NCI-H524 (cell line): ENCODE measurements at places on chromosomes 12 and 14.

DNA sequence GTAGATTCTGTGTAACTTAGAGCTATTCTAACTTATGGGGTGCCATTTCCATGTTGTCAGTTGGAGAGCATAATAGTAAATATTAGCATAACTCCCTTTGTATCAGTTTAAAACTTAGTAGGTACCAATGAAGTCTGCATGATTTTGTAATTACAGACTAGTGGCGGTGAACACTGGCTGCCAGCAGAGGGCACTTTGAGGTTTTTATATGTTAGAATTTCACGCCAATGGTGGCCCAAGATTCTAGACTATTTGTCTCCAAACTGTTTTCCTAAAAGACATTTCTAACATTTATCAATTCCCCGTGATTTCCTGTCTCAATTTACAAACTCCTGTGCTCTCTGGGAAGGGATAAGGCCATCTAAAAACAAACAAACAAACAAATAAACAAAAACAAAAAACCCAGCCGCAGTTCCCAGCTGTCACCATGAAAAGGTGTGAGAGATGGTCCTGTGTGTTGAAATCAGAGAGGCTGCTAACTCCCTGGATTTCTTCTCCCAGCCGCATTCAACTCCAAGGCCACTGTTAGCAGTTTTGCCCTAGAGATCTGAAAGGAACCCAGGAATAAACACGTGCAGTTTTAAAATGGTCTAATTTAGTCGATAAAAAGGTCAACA, 57.6 kb downstream of the BRMS1L start:
- peak; percentile 66 for DNase-seq

DNA sequence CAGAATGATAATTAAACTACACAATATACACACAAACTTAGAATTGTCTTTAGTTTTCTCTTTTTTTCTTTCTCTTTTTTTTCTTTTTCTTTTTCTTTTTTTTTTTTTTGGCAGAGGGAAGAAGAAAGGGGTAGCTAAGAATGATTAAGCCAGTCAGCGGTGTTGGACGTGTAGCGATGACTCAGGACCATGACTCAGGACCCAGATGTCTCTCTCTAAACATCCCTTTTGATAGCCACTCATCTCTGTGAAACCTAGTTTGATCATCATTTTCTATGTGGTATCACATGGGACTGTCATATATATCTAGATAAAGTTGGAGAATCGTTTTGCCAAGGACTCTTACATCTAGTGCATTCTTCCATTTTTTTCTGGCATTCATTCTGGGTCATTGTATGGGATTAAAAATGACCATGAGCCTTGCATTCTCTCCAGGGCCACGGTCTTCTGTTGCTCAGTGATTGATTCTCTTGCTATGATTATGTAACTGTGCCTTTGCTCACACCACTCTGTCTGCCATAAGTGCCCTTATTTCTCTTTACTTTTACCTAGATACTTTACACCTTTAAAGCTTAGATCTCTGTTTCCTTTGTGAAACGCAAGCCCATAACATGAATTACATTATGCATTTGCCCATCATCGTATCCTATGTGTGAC, 26.6 kb upstream of the NRXN3 start:
- no peak for DNase-seq

GRCh38 chr12:109264095-109264942, 44.8 kb downstream of the FOXN4 start:
- peak; percentile 61 for DNase-seq

DNA sequence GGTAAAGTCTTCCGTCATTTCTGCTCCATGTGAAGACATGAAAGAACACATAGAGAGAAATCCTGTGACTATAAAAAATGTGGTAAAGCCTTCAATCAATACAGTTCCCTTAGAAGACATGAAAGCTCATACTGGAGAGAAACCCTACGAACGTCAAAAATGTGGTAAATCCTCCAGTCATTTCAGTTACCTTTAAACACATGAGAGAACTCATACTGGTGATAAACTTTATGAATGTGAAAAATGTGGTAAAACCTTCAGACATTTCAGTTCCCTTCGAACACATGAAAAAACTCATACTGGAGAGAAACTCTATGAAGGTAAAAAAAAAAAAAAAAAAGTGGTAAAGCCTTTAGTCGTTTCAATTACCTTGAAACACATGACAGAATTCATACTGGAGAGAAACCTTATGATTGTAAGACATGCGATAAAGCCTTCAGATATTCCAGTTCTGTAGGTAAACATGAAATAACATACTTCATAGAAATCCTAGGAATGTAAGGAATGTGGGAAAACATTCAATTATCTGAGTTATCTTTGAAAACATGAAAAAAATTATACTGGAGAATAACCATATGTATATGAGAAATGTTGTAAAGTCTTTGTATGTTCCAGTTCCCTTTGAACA, 60.4 kb downstream of the MAP4K5 start:
- no peak for DNase-seq

DNA sequence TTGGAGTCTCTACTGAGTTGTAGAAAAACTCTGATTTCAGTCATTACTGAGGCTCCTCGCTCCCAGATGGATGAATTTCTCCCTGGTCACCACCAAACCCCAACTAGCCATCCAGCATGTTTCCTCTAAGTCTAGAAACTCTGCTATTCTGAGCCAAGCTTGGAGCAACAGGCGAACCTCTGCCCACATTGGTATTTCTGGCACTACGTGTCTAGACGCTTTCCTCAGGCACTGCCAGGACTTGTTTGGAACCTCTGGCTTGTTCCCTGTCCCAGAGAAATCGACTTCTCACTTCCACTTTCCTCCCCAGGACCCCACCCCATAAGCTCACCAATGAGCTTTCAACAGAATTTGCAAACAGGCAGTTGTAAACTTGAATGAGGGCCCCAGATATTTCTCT, 27.6 kb downstream of the WSCD2 start:
- DNase-seq, result no peak

GRCh38 chr12:24966951-24967564, 18.2 kb upstream of the BCAT1 start:
- DNase-seq, result no peak

DNA sequence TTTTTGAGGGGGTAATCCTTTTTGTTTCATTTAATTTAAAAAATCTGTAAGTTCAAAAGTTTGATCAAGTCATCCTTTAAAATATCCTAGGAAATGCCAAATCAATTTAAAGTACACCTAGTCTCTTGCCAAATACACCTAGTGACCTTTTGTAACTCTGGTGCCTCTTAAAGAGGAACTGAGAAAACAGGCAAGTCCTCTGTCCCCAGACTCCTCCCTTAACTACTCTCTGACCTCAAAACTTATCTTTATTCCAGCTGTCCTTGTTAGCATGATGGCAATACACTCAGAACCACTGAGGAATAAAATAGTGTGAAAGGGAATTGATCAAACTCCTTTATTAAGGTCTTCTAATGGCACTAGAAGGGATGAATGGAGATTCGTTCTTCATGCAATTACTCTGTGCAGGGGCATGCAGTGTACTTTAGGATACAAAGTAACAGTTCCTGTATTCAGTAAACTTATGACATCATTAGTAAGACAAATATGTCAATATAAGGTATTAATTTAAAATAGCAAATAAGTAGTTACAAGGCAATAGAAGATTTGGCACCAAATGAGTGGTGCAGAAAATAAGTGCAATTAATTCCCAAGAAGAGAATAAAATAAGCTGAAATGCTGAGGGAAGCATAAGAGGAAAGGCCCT, 3.3 kb downstream of the FAR2 start:
- DNase-seq, result no peak

DNA sequence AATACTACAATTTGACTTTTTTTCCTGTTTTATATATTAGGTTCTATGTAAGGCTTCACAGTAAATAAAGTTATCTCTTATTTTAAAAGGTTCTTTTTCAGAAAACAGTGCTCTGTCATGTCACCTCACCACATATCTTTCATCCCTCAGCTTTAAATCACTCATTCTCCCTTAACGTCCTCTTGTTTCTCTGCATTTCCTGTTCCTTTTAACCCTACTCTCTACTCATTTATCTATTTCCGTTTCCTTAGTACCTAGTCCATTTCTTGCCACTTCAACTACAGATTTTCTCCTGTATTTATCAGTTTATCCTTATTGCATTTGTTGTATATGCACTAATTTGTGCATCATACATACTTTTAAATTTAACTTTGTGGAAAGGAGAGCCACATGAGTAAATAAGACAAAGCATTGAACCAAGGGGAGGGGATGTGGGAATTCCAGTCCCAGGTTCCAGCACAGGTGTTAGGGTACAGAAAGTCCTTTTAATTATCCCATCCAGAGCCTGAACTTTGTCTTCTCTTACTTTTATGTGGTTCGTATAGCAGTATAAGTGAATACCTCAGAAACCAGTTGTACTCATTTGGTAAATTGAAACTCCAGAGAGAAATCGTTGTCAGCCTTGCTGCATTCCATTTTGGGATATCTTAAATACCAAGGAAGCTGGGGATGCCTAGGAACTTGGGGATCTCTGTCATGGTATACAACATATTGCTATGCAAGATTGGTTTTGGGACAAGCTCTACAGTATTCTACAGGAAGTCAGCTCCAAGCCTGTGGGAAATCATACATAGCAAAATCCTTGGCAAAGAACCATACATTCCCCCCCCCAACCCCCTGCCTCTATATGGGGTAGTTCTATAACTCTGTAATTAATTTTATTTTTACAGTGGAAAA, 120.5 kb downstream of the DIP2B start:
- DNase-seq, result no peak

DNA sequence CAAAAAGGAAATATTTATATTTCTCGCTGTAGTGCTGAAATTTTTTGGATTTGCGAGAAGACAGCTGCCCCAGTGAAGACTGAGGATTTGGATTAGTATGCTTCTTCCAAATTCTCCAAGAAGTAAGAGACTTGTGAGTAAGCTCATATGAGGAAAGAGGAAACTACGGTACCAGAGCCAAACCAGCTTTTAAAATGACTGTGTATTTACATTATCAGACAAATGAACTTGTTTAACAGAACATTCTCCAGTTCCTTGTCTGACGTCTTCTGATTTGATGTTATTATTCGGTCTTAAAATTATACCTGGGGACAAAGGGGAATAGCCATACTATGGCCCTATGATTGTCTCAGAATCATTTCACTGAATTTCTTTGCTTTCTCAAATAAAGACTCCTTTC, 8.0 kb downstream of the CLEC12B start:
- DNase-seq, result no peak

- no peak for DNase-seq
These were observed 72.8 kb downstream of the SLCO1B3 start for GRCh38 chr12:20883288-20883687.

DNA sequence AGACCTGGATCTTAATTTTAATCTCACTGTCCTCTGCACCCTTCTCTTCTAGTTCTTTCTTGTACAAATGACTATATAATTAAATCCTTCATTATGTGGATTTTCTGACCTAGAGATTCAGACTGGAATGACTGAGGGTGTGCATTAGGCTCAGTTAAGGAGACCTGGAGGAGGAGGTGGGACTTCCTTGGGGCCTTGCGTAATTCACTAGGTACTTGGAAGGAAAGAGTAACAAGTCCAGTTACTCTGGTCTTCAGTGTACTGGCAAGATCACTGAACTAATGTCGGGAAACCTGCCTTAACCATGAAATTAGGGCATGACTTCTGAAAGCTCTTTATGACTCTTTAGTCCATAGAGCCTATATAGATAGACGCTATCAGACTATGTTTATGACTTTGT, 441.4 kb downstream of the EGLN3 start:
- no peak for DNase-seq

DNA sequence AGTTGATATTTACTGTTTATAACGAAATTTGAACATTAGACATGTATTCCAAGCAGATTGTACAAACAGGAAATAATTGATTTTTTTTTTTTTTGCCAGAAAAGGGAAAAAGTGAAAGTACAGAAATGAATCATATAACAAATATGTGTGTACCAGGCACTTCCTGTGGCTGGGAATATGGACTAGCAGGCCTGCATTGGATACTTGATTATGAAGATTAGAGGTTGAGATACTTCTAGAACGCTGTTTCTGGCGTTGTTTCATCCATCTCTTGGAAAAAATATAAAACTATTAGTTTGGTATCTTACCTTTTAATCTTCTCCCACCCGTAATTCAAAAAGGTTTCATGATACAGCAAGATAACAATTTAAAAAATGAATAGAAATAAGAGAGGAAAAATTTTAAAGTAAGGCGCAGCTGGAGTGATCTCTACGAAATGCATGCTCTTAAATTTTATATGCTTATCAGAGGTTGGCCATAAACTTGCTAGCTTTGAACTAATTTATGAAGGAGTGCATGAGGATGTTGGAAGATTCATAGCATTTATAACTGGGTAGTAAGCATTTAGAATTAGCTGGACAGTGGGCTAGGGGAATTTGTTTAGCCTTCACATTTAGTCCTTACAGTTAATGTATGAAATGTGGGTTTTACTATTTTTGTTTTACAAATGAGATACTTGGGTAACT, 90.8 kb downstream of the AEBP2 start:
- DNase-seq, result no peak

GRCh38 chr14:92886337-92886736, 36.6 kb upstream of the CHGA start:
- DNase-seq, result peak; percentile 91

GRCh38 chr14:61466249-61466904, 145.0 kb downstream of the PRKCH start:
- DNase-seq, result no peak

GRCh38 chr14:36820111-36820709, 158.6 kb downstream of the PAX9 start:
- peak; percentile 33 for DNase-seq

DNA sequence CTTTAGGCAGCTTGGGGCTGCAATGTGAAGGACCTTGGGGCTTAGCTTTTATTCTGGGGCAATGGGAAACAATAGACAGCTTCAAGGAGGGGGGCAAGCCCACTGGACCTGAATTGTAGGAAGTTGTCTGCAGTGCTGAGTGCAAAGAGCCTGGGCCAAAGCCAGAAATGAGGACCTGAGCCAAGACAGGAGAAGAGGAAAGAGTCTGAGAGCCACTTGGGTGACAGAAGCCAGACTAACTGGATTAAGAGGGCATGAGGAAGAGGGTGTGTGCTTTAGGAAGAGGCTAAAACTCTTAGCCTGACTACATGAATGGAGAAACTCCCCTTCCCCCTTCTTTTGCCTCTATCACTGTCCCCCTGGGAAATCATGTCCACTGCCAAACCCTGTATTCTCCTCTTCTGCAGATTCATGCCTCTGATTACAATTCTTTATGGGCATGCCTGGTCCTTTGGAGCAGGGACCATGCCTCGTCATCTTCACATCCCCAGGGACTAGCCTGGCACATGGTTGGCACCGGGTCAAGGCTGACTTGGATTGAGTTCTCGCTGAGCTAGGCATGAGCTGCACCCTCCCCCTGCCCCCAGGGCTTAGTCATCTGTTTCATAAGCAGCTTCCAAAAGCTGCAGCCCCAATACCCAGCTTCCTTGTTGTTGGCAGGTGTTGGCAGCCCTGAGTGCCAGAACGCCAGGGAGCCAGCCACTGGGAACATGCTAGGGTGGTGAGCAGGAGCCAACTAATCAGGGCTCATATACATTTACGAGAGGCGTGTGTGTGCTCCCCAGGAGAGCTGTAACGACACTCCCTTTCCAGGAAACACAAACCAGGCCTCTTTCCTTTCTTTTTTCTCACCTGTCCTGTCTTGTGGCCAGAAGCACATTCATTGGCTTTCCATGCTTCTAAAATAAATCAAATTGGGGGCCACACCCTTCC, 27.7 kb upstream of the JDP2 start:
- DNase-seq, result peak; percentile 99

GRCh38 chr14:88323523-88324199, 592 bp upstream of the KCNK10 start:
- peak; percentile 51 for DNase-seq
